ENCODE measurements at places on chromosomes 6 and 20.

- DNase-seq, result no peak
Measured at GRCh38 chr6:139165324-139165723, 30.4 kb downstream of the HECA start.

- DNase-seq, result no peak
Measured at GRCh38 chr20:35606127-35606526, 9.5 kb upstream of the SPAG4 start.

DNA sequence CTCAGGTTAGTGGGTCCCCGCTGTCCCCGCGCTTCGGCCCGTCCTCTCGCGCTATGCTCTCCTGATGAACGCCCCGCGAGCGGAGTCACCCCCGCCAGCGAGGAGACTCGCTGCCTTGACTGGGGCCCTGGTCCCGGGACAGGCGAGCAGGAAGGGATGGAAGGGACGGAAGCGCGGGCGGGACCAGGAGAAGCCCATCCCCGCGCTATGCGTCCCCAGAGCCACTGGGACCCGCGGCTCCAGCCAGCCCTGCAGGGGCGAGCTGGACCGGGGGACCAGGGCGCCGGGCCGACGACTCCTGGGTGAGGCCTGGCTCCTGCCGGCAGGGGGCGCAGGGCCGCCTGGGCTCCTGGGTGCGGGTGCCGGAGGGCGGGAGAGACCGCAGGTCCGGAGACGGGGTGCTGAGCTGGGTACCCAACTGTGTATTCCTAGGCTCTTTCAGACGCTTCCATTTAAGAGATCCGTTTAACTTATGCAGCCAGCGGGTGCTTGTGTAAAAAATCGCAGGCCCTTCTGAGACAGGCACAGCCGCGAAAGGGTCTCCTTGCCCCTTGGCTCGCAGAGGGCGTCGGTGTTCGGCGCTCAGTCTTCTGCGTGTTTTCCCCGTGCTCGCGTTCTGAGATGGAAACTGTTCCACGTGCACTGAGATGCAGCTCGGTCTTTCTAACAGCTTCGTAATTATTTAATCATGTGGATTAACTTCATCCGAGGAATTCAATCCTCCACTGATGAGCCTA, 580 bp upstream of the SYCP2 start:
- DNase-seq, result peak; percentile 39

DNA sequence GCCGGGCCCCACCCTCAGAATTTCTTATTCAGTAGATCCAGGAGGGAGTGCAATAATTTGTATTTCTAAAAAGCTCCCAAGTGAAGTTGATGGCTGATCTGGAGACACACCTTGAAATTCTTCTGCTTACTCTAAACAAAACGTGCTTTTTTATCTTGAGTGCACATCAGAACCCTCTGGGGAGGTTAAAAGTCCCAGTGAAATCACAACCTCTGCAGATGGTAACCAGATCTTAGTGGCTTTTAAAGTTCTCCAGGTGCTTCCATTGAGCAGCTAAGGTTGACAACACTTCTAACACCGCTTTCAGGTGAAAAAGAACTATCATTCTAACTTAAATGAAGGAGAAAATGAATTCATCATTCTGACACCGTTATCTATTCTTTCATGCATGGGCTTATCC, 45.6 kb upstream of the ESR1 start:
- DNase-seq, result no peak

GRCh38 chr20:6562111-6562510, 205.4 kb upstream of the BMP2 start:
- peak; percentile 99 for DNase-seq

DNA sequence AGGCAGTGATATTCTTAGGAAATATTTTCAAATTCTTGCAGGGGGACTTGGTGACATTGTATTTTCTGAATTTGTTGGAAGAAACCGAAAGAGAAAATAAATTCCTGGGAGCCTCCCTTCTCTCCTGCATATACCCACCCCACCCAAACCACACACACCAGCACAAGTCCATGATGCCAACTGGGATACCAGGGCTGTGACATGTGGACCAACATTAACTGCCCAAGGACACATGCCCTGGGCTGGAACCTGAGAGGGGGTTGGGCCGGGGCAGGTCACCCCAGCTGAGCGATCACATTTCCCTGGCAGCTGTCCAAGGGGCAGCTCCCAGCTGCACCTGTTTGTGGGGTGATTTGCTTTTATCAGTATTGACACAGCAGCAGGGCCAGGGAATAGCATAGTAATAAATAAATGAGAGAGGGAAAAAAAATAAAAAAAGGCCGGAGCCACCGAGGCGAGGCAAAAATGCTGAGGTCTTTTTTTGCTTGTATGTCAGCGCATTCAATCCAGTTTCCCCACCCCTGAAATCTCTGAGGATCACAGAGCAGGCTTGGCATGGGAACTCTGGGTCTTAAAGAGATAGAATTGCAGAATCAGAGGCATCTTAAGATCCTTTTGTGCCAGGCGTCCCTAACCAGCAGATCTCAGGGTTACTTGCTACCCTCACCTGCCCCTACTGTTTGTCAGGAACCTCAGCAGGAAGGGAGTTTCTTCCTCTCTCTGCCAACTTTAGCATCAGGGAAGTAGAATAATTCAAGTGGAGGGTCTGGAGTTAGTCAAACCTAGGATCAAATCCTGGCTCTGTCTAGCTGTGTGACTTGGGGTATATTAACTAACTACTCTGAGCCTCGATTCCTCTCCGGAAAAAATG, 66.5 kb upstream of the PIM1 start:
- no peak for DNase-seq

DNA sequence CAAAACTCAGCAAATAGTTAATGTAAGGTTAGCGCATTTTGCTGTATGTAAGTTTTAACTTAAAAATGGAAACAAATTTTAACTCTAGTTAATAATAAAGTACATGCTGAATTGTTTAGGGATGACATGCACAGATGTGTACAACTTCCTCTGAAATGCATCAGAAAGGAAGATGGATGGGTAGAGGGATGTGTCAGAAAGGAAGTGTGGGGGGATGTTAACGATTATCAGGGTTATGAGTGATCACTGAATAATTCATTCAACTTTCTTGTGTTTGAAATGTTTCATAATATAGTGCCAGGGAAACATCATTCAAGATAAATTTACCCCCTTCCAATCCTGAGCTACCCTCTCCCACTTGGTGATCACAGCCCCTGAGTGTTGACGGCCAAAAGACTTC, 87.6 kb downstream of the FOXA2 start:
- DNase-seq, result no peak

DNA sequence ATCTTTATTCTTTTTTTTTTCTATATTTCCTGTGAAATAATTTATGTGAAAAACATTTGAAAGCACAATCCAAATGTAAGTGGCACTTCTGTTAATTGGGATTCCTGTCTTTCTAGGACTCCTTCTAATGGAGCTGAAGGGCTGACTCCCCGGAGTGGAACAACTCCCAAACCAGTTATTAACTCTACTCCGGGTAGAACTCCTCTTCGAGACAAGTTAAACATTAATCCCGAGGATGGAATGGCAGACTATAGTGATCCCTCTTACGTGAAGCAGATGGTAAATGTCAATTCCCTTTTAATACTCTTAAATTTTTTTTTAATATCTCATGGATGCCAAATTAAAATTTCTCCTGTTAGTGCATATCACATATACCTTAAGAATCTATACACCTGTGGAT, 35.0 kb downstream of the CDC5L start:
- no peak for DNase-seq

GRCh38 chr6:153087436-153087835, 43.6 kb downstream of the RGS17 start:
- DNase-seq, result no peak

DNA sequence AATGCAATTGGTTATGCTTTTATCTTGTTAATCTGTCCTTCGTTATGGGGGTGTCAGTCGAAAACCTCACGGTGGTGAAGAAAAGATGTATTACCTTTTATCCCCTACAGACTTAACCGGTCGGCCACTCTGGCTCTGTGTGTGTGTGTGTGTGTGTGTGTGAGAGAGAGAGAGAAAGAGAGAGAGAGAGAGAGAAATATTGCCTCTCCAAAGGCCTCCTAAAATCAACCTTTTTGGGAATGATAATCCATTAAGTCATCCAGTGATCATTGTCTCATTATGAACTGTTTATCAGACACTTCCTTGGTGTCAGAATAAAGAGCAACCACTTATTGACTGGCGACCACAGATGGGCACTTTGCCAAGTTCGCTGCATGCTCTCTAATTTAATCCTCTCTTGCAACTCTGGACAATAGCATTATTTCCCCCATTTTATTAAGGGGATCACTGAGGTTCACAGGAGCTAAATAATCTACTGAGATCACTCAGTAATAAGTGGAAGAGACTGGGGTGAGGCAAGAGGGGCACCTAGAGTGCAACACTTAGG, 30.7 kb downstream of the SLC35D3 start:
- DNase-seq, result no peak

DNA sequence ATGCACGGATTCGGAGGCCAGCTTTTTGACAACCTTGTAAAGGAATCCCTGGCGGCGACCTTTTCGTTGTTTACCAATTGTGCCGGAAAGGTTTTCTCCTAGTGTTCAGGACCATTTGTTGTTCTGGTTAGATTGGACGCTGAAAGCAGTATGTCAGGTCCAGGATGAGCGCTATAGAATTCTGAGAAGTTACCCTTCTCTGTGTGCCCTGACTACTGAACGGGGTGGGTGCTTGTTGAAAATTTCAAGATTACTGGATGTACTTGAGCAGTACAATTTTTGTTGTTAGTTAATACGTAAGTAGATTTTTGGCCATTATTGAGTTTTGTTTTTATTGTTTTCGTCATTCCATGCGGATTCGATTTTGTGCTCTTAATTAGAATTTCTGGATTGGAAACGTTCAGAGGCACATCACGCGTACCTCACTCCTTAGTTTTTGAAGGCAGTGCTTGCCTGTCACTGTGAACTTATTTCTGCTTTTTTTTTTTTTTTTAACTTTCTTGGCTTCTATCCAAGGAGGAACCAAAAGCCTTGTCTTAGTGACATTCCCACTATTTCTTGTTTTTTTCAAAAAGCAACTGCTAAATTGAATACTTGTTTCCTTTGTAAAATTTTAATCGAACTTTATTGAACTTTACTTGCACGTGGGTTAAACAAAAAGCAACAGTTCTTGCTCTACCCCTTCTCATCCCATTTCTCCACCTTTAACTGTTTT, 898 bp downstream of the XRN2 start:
- DNase-seq, result no peak

DNA sequence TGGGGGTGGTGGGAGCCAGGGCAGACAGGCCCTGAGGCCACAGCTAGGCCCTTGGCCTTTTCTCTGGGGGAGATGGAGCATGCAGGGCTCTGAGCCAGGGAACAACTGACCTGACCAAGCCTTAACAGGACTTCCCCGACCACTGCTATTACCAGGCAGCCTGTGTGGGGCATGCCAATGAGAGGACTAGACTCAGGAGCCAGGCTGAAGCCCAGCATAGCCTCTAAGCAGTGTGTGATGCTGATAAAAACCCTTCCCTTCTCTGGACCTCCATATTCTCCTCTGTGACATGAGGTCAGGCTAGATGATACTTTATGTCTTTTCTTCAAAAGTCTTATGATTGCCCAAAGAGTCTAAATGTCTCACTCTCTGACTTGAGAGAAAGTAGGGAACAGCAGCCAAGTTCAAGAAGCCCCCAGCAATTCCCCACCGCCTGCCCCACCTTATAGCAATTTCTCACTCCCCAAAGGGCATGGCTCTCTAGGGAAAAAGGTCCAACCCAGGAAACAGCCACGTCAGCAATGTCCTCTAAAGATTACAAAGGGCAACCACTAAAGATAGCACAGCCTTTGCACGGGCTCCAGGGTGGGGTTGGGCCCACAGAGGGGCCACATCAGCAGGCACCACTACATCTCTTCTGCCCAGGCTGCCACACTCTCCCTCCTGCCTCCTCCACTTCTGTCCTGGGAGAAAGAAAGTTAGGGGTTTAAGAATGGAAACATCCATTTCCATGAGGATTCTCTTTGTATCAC, 71.3 kb downstream of the TRERF1 start:
- no peak for DNase-seq

GRCh38 chr6:44696686-44697085, 309.2 kb downstream of the CDC5L start:
- DNase-seq, result no peak

GRCh38 chr20:30922129-30922528, 335.3 kb upstream of the DEFB115 start:
- DNase-seq, result no peak

DNA sequence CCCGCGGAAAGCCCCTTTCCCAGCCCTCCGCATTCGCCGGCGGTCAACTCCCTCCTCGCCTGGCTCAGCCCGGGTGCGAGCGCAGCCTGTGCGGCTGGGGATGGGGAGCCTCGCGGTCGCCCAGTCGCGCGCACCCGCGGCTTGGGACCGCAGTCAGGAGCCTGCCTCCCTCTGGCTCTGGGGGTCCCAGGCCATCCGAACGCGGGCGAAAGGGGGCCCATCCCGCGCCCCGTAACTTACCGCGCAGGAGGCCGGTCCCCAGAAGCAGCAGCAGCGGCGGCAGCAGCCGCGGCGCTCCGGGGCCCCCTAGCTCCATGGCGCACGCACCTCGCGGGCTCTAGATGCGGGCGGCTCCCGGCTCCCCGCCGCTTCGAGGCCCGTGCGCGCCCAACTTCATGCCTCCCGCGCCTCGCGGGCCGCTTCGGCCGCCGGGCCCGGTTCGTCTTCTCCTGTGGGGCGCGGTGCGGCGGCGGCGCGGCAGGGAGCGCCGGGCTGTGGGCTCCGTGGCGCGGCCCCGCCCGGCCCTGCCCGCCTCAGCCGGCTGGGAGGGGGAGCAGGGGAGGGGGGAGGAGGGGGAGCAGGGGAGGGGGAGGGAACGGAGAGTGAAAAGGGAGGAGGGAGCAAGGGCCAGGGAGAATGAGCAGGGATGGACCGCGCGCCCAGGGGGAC, at the start of gene CHRNA4:
Gene CHRNA4, minus strand, starts transcription at position 500 of the 669 bp plus-strand sequence. Its CDS starts 184 bp downstream, at position 316.
- no peak for DNase-seq

DNA sequence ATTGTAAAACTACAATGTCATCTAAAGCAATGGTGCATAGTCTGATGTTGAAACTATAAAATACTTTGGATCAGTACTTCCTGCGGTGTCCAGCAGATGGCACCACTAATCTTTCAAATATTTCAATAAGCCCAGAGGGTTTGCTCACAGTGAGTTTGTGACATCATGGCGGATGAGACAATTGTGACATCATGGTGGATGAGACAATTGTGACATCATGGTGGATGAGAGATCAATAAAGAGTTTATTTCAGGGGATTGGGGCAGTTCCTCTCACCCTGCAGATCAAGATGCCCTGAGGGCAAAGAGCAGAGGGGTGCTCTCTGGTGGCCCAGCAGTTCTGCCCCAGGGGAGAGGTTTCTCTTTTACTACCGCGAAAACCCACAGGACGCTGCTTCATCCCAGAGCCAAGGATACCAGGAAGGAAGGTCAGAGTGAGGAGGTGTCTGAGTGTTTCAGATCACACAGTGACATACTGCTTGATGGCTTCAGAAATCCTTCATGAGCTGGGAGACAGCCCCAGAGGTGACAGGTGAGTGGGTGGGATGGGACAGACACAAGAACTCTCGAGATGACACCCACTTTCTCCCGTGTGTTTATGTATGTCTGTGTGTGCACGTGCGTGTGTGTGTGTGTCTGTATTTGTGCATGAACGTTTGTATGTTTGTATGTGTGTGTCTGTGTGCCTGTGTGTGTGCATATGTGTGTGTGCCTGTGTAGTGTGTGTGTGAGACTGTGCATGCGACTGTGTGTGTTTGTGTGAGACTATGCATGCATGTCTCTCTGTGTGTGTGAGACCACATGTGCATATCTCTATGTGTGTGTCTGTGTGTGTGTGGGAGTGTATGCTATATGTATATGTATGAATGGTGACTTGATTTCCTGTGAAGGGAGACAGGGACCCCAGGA, 7.3 kb upstream of the ULBP2 start:
- peak; percentile 83 for DNase-seq
